NCI-H1105 (cell line): ENCODE measurements at places on chromosomes 11 and 22.

DNA sequence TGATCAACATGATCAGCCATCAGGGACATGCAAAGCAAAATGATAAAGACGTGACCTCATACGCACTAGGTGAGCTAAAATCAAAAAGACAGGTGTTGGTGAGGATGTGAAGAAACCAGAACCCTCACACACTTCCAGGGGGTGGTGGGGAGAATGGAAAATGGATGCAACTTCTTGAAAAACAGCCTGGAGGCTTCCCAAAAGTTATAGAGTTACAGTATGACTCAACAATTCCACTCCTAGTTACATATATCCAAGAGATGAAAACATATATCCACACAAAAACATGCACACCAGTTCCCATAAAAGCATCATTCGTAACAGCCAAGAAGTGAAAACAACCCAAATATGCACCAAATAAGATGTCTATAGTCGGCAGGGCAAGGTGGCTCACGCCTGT lies 42.1 kb upstream of the APLNR start:
- no peak for DNase-seq

GRCh38 chr11:10351765-10352641 lies 47.1 kb downstream of the ADM start:
- DNase-seq, result no peak

DNA sequence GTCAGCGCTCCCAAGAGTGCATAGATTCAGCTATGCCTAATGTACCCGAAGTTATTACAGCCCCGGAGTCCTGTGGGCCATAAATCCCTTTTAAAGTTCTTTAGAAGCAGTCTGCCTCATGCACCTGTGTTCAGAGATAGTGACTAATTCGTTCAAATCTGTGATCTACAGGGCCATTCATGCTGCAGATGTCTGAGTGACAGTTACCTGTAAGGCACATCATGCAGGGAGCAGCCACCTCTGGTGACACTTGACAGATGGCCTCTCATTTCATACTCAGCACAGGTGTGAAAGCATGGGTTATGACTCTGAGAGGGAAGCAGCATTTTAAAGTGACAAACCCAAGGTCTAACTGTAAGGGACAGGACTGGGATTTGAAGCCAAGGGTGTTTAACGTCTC lies 2.4 kb upstream of the E2F8 start:
- no peak for DNase-seq

- DNase-seq, result no peak
These were observed 110.6 kb downstream of the ATM start for GRCh38 chr11:108333403-108333899.

DNA sequence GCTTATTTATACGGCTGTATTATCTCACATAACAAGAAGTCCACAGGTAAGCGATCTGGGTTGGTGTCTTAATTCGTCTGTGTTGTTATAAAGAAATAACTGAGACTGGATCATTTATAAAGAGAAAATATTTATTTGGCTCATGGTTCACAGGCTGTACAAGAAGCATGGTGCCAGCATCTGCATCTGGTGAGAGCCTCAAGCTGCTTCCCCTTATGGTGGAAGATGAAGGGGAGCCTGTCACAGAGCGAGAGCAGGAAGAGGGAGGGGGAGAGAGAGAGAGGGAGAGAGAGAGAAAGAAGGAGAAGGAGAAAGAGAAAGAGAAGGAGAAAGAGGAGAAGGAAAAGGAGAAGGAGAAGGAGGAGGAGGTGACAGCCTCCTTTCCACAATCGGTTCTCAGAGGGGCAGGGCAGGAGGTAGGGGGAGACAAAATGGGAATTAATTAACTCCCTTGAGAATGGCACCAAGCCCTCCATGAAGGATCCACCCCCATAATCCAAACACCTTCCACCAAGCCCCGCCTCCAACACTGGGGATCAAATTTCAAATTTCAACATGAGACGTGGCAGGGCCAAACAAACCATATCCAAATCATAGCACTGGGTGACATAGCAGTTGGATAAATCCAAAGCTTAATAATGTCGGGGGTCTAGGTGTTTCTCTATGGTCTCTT lies 15.0 kb upstream of the TRIM44 start:
- DNase-seq, result peak; percentile 11

GRCh38 chr11:100793525-100793924 lies 106.4 kb downstream of the ARHGAP42 start:
- DNase-seq, result no peak

DNA sequence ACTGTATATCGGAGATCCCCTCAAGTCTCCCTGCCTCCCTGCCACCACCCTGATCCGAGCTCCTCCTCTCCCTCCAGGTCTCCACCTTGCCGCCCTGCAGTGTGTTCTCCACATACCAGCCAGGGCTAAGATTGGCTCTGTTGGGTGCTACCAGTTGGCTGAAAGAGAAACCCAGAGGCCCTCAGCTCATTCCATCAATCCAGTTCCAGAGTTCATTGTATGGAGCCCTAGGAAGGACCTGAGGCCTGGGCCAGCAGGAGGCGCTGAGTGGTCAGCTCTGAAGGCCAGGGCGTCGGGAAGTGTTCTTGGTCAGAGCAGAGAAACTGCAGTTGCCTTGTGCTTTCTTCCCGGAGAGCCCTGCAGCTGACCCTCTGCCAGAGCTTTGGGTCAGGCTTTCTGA lies 2.2 kb upstream of the TOP3B start:
- no peak for DNase-seq

DNA sequence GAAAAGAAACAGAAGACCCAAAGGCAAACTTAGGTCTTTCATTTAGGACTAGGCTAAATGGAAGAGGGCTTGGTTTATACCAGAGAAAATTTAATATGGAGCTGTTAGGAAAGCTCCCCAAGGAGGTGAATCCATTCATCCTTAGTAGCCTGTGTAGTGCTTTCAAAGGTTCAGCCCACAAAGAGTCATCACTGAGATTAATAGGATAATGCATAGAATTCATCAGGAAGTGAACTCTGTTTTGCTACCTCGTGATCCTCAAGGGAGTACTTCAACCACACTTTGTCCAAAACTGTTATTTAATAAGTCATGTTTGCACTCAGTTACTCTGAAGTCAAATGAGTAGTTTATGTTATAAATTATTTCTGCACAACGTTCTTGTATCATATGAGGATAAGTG lies 43.3 kb upstream of the MMP7 start:
- DNase-seq, result no peak

- no peak for DNase-seq
These were observed 72.9 kb downstream of the CSNK2A3 start for GRCh38 chr11:11279956-11280689.

DNA sequence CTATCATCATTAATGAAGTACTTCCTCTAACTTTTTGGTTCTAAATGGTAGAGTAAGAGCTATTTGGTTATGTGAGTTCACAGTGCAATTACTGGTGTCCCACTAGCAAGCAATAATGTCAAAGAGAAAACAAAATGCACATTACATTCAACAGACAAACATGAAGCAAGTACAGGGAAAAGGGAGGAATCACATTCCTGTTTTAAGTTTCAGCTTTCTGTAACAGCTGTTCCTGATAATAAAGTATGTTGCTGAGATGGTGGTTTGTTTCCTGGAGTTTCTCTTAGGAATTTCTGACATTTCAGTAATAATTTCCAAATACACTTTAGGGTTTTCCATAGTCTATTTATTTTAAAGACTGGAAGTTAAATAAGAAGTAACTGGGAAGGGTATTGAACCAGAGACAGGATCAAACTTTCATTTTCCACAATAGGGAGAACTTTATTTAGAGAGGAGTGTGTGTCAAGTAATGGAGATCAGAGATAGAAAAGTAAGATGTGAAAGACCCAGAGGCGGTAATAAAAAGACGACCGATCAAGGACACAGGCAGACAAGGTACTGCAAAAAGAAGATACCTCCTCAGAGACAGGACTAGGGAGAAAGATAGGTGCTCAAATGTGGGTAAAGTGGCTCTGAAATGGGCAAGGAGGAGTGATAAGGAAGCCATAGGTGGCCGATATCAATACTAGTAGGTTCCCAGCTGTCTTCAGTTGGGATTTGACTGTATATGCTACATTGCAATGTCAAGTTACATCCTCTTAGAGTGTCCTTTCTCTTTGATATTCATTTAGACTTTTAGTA lies 20.8 kb upstream of the CLNS1A start:
- DNase-seq, result no peak

GRCh38 chr11:72204886-72205285 lies 11.7 kb upstream of the FOLR2 start:
- DNase-seq, result no peak
